ENCODE measurements at places on chromosomes 2 and 18.

- DNase-seq = no peak
Observed at GRCh38 chr2:199457147-199458008, at the start of gene SATB2. SATB2 (minus strand) TSS chr2:199457939; CDS start chr2:199456037, 1,902 bp downstream.

- DNase-seq = no peak
Observed at GRCh38 chr2:110872521-110872920, 140.1 kb downstream of the ACOXL start.

GRCh38 chr2:71333619-71334018, 2.0 kb downstream of the ZNF638 start:
- no peak for DNase-seq

DNA sequence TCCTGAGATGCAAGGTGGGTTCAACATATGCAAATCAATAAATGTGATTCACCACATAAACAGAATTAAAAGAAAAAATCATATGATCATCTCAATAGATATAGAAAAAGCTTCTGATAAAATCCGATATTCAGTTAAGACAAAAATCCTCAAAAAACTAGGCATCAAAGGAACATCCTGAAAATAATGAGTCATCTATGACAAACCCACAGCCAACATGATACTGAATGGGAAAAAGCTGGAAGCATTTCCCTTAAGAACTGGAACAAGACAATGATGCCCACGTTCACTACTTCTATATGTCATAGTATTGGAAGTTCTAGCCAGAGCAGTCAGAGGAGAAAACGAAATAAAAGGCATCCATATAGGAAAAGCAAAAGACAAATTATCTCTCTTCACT, 80.4 kb downstream of the MYO3B start:
- DNase-seq = no peak

DNA sequence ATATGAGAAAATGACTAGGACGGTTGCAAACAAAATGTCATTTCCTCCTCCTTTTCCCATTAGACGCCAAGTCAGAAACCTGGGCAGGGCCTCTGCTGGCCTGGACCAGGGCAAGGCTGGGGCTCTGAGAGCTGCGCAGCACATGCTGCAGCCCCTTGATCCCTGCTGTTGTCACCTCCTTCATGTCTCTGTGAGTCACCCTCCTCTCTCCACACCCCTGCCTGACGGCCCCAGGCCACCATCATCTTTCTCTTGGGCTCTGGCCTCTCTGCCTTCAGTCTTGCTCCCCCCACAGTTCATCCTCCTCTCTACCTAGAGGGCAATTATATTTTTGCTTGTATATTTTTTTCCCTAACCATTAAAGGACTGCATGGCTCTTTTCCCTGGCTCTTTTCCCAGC, 10.0 kb downstream of the FLACC1 start:
- no peak for DNase-seq
